ENCODE measurements at places on chromosomes 3 and 15.

- DNase-seq: no peak
Observed at GRCh38 chr3:110881069-110881468, 190.5 kb upstream of the NECTIN3 start.

DNA sequence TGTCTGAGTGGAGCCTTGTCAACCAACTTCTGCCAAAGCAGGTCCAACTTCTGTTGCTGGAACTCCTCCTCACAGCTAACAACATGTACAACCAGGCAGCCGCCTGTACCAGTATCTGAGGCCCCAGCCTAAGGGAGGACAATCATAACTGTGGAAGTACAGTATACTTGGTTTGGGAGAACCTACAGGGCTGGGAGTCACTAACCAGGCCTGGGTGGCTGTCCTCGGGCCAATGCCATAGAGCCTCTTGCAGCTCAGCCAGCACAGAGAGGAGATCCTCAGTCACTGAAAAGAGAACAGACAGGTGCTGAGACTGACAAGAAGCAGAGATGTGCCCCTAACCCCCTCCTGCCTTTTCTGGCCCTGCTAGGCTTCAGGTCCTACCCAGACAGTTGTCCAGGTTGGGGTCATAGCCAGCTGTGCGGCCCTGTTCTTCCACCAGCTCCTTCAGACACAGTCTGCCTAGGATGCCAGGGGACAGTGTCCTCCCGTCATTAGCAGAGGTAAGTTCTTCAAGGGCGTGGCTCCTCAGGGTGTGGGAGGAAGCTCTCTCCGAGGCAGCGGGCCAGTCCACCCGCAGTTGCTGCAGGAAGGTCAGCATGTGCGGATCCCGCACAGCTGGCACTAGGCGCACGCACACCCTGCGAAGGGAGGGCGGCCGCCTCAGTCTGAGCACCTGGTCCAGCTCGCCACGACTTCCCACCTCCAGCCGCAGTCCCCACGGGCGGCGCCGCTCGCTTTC is 980 bp downstream of the DALRD3 start:
- DNase-seq: no peak

- DNase-seq: no peak
Observed at GRCh38 chr15:60525341-60526039, 46.5 kb upstream of the ICE2 start.

GRCh38 chr15:56411122-56411749 is 46.0 kb downstream of the TEX9 start:
- DNase-seq: no peak

DNA sequence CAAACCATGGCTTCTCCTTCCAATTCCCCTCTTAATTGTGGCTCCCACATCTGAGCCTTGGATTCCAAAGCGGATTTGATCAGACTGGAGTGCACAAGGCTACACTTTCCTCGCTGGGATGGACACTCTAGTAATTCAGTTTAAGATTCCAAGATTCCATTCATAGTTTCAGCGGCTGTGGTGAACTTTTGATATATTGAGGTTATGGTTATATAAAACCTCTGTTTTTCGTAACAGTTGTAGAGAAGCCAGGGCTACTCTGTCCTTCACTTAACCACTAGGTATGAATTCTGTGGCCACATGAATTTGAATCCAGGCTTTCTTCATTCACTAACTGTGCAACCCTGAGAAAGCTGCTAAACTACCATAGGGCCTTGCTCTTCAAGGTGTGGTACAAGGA is 67.9 kb upstream of the KY start:
- DNase-seq: no peak

- no peak for DNase-seq
Observed at GRCh38 chr15:52183562-52184173, 7.5 kb downstream of the GNB5 start.

DNA sequence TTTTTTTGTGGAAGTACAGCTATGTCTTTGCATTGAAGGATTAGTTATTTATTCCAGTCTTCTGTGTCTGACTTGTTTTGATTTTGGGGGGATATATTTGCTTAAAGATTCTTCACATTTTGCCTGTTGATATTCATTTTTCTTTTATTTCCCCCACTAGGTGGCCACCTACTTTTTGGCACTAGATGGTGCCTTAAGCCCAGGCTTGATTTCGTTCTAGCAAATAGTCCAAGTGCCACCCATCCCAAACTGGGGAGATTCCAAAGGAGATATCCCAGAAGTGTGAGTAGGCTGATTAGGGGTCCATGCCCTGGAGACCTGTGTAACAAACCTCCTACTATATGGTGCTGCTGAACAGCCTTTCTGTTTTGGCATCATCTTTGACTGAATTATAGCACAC is 80.0 kb upstream of the SPATA16 start:
- no peak for DNase-seq

- DNase-seq: no peak
Observed at GRCh38 chr15:32959077-32959476, 235.4 kb downstream of the FMN1 start.

DNA sequence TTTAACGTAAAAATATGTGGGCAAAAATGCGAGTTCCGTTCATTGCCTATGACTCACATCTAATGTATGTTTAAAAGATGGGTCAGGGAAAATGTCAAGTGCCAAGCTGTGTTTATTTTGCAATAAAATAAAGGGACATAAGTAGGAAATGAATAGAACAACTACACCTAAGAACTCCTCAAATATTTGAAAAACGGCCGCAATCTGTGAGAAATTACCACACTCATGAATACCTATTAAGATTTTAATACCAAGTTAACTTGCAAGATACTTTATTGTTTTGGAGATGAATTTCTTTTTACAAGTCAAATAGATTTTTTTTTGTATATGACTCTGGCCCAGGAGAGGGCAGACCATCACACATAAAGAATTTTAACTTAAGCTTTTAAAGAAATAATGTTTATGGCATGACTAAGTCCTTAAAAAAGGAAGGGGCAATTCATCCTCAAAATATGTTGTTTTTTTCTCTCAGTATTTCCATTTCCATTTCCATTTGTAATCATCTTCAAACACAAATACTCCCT is 152.7 kb downstream of the SUCNR1 start:
- peak; percentile 17 for DNase-seq

DNA sequence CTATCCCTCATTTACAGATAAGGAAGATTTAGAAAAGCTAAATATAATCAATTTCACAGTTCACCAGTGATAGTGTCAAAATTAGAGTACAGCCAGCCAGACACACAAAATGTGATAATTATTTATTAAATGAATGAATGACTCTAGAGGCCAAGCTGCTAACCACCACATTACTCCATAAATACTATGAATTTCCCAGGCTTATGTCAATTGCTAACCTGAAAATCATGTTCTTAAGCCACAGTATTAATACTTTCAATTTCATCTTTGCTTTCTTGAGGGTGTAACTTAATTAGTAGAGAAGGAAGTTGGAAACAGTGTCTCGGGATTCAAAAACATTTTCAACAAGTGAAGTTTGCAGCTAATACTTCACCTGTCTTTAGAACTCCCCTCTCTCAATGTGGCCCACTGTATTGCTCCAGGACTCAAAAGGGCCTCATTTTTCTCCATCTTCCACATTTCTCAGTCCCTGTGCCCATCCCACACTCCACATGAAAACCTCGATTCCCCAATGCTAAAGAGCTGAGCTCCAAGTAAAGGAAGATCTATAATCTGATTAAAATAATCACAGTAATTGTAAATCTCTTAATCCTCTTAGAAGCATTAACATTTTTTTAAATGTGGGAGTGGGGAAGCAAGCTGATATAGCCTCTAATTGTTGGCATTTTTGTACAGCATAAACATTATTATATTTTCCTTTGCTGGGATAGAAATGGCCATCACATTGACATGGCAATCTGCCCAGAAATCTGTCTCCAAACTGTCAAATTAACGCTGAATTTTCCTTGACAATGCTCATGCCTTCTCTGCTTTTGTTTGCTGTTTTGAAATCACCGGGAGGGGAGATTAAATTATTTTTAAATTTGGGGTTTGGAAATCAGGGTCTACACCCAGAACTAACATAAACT is 765.1 kb downstream of the ROBO1 start:
- DNase-seq: no peak

DNA sequence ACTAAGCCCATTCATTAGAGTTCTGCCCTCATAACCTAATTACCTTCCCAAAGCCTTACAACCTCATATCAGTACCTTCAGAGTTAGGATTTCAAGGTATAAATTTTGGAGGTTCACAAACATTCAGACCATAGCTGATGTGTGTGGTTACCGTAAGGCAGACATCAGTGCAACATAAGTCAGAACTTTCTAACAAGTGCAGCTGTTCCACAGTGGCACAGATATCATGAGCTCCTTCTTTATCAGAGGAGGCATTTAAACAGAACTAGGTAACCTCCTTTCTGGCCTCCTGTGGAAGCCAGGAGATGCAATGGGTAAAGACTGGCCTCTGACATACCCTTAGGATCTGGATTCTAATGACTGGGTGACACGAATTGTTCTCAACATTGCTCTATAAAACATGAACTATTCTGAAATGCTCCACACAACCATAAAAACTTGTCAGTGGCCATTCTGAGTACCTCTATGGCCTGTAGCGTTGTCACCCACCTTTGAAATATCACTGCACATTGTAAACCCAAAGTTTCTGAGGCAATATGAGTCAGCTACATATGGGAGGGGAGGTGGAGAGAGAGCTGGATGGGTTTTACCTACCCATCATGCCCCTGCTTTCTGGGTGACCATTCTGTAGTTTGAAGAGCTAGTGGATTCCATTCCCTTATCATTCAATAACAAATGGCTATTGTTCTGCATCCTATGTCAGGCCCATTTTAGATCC is 546.0 kb upstream of the TBL1XR1 start:
- DNase-seq: no peak

GRCh38 chr3:37494216-37494615 is 319.8 kb upstream of the LRRFIP2 start:
- no peak for DNase-seq

GRCh38 chr3:7272203-7272602 is 411.3 kb downstream of the GRM7 start:
- DNase-seq: no peak

- DNase-seq: no peak
Observed at GRCh38 chr3:10725067-10725466, 91.0 kb upstream of the SLC6A11 start.

GRCh38 chr3:168155303-168155702 is 59.6 kb upstream of the GOLIM4 start:
- no peak for DNase-seq

GRCh38 chr15:100778831-100779288 is 100.8 kb upstream of the ALDH1A3 start:
- no peak for DNase-seq

GRCh38 chr3:74107451-74107850 is 482.7 kb upstream of the PDZRN3 start:
- DNase-seq: no peak

DNA sequence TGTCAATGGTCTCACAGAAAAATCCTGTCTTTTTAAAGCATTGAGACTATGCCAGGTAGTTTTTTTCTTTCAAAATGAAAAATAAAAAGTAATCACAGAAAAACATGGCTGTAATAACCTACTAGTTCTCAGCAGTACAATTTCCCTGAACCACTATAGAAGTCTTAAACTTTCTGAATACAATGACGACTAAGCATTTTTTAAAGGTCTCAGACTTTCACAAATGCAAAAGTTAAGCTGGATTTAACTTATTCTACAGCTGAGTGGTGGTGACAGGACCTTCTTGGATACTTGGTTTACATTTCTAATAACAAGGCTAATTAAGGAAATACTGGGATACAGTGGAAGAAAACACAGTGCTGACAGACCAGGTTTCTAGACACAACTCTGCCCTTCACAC is 81.8 kb downstream of the CBLB start:
- no peak for DNase-seq

- no peak for DNase-seq
Observed at GRCh38 chr15:89416339-89417183, 79.8 kb downstream of the RHCG start.

GRCh38 chr3:49266410-49267095 is 10.5 kb downstream of the C3orf62 start:
- no peak for DNase-seq

DNA sequence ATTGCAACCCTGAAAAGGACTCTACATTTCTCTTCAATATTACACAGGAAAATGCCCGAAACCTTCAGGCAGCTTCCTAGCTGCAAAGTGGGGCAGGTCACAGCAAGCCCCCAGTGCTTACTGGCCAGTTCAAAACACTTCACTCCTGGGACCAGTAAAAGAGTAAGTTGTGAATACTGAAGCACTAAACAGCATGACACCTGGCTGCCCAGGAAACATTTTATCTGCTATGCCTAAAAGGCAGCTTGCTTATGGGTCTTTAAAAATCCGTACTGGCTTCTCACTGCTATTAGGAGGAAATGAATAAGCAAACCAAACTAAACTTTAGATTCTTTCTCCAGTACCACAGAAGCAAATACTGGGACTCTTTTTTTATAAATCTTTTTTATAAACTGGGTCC is 457.9 kb upstream of the ALCAM start:
- DNase-seq: no peak

DNA sequence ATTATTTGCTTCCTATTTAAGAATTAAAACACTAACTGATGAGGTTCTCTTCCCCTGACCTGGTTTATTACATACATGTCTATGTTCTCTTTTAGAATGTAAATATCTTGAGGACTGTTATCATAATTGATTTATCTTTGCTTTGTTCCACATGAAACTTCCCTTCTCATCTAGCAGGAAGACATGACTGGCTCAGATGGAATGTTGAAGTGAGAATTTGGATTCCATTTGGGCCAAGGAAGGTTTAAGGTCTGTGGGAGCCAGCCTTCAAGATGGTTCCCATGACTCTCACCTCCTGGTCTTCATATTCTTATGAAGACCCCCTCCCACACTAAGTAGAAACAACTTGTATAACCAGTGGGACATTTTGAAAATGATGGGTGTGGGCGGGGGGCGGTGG is 222.2 kb upstream of the GADL1 start:
- DNase-seq: no peak

- DNase-seq: no peak
Observed at GRCh38 chr15:63348392-63348791, 33.3 kb downstream of the CA12 start.

DNA sequence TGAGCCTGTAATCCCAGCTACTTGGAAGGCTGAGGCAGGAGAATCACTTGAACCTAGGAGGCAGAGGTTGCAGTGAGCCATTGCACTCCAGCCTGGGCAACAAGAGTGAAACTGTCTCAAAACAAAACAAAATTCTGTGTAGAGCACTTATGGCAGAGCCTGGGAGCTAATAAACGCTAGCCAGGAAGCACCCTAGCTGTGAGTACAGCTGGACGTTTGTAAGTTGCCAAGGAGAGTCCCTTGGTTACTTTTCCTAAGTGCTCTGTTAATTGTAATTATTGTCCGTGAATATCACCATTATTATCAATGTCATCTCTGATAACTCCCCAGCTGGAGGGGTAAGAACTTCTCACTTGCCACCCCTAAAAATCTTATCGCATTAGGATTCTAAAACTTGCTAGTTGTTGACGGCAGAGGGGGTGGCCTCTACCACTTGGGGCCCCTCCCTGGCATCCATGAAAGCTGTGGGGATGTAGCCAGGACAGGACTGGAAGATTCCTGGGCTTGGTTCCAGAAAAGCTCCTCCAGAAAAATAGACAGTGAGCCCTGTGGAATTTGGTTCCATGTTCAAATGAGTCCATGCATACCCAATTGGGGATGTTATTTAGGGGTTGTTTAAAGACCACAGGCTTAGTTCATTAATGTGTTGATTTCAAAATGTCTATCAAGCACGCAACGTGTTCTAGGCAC is 9.9 kb upstream of the KLHL25 start:
- no peak for DNase-seq

GRCh38 chr3:167330993-167331785 is 48.9 kb downstream of the ZBBX start:
- DNase-seq: no peak
